ENCODE measurements at places on chromosomes 1 and 21.

DNA sequence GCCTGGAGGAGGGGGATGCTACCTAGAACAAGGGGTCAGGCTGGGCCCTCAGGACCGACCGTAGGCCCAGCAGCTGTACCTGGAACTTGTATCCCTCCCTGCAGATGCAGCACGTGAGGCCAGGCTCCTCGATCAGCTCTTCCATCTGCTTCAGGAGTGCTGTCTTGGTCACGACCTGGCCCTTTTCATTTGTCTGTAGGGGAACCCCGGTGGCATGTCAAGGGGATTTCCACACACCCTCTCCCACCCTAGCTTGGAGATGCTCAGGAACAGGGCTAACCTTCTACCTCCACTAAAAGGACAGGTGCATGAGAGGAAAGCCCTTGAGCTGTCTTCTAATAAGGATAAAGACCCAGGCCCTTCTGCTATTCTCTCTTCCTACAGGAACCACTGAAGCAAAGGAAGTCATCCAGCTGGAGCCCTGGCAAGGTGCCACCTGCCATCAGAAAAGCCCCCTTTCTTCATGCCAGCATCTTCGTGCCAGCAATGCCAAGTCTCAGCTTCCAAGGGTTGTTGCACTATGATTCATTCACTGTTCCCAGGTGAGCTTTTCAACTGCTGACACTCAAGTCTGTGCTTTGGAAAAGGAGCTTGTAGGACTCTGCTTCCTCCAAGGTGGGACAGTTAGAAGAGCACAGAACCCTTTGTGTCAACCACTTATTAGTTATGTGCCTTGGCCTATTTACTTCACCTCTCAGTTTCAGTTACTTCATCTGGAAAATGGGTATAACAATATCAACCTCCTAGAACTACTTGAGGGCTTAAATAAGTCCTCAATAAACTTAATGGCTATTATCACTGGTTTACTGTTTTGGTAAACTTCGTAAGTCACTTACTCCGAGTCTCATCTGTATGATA is 122.1 kb downstream of the UBR4 start:
- no peak for DNase-seq

DNA sequence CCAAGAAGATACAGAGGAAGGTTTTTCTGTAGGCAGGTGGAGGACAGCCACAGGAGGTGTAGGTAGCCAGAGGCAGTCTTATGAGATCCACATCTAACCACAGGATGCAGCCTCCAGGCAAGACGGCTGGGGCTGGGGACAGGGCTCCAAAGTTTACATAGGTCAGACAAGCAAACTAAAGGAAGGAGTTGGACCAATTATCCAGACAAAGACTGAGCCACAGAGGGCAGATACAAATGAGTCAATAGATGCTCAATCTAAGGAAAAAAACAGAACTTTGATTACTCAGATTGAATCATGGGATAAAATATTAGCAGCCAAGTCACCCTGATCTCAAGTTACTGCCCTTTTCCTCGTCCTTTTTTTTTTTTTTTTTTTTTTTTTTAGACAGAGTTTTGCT is 91.6 kb downstream of the RGS7 start:
- no peak for DNase-seq

DNA sequence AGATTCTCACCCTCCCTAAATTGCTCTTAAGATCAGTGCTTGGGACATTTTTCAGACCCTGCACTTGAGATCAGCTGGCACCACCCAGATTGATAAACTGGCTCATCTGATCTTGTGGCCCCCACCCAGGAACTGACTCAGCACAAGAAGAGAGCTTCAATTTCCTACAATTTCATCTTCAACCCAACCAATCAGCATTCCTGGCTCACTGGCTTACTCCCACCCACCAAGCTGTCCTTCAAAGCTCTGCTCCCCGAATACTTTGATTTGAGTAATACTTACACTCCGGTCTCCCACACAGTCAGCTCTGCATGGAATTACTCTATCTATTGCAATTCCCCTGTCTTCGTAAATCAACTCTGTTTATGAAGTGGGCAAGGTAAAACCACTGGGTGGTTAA is 461.9 kb upstream of the RGS18 start:
- DNase-seq, result no peak

GRCh38 chr1:109400035-109400655 is 2.4 kb upstream of the SORT1 start:
- DNase-seq, result no peak

DNA sequence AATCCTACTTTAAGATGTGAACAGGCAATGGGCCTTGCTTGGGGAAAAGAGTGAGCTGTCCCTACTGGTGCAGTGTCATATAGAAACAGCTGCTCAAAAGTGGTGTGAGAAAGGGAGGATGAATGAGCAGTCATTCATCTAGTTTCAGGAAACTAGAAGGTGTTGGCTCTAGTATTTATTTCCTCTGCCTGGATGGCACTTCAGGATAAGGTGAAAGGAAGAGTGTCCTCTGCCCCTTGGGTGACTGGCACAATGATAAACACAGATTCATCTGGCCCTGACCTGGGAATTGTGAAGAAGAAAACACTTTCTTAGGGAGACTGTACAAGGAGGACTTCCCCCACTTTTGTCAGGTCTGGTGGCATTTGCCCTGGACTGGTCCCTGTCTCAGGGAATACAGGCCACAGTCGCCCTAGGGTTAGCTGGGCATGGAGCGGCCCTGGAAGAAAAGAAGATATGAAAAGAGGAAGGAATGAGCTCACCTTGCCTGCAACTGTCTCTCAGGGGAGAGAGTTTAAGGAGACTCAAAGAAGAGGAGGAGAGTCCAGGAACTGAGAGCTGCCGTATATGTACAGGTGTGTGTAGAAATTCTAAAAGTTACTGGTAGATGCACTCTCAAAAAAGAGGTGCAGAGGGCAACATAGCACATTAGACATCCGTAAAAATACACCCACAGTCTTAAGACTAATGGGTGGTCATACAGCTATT is 13.8 kb upstream of the NMNAT2 start:
- DNase-seq, result no peak

- no peak for DNase-seq
Observed at GRCh38 chr1:156062189-156062588, 1.2 kb downstream of the RAB25 start.

- no peak for DNase-seq
Observed at GRCh38 chr1:91651661-91652071, 151.0 kb downstream of the CDC7 start.

GRCh38 chr1:86156566-86157455 is at the start of gene COL24A1:
COL24A1 (minus strand) TSS chr1:86156772; CDS start chr1:86156396, 376 bp downstream.
- no peak for DNase-seq

DNA sequence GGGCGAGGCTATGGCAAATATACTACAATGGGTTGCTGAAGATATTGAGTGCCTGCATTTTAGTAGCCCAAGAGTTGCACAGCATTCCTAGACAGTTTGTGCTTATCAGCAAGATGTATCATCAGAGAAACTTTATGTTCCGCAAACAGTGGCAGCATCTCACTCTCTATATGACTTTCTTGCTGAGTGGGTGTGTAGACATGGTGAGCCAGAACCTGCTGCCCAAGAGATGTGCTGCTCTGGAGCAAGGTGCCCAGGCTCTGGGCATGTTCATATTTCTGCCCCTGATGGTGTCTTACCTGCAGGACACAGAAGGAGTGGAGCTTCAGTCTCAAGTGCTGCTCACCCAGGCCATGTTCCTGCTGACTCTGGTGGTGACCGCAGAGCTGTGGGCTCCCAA is 8.2 kb upstream of the RGSL1 start:
- no peak for DNase-seq

DNA sequence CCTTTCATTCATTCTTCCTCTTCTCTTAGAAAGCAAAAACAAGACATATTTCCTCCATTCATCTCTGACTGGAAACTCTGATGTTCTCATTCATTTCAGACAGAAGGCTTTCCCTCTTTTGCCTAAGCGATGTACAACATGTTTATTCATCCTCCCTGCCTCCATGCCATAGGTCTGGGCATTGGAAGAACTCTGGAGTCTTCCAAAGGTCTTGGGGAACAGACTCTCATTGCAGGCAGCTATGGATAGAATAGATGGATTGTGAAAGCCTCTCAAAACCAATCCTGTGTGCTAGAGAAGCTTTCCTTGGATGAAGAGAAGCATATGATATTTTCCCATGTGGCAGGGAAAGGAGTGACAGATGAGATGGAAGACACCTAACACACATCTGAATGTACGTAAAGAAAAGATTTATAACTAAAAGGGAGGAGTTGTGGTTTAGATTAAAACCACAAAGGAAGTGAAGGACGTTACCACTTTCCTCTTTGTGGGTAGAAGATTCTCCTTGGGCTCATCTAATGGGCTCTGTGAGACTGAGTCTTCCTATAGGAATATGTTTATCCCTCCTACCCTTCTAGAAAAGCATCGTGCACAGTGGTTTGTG is 38.7 kb downstream of the BCL9 start:
- no peak for DNase-seq

GRCh38 chr1:233005156-233005555 is 54.7 kb downstream of the NTPCR start:
- no peak for DNase-seq

DNA sequence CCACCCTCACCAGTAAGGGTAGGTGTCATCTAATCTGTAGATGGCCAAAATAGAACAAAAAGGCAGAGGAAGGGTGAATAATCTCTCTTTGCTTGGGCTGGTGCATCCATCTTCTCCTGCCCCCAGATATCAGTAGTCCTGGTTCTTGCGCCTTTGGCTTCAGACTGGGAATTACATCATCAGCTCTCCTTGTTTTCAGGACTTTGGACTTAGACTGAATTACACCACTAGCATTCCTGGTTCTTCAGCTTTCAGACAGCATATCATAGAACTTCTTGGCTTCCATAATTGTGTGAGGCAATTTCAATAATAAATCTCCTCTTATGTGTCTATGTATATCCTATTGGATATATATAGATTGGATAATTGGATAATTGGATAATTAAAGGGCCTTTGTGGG is 403.0 kb upstream of the USP24 start:
- no peak for DNase-seq

DNA sequence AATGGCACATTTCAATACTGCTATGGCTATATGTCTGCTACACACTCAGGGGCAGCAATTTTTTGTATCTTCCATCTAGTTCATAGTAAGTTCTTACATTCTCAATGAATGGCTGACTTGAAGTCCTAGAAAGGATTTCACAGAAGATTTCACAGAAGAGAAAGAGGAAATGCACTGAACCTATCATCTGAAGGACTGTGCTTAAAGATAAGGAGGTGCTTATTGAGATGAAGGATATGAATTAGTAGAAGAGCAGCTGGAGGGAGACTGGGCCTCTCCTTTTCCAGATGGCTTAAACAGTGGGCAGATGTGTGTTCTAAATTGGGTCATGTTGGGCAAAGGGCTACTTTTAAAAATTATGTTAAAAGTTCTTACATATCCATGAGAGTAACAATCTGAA is 14.6 kb downstream of the ADAR start:
- DNase-seq, result no peak

DNA sequence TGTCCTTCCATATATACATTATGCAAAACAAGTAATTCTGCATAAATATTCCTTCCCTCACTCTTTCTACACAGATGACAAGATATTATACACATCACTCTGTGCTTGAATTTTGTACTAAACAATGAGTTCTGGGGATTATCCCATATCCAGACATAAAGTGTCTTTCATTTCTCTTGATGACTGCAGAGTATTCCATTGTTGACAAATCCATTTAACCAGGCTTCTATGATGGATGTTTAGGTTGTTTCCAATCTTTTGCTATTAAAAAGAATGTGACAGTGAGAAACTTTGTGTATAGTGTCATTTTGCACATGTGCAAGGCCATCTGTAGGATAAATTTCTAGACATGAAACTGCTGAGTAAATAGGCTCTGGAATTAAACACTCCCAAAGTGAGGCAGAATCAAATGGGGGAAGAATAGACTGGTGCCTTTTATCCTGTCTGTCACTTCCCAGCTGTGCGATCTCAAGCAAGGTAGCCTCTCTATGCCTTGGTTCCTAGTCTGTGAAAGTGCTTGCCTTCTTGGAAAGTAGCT is 29.9 kb upstream of the ATP2B4 start:
- DNase-seq, result no peak

- DNase-seq, result peak; percentile 68
Observed at GRCh38 chr1:52552236-52552504, 722 bp downstream of the TUT4 start.

DNA sequence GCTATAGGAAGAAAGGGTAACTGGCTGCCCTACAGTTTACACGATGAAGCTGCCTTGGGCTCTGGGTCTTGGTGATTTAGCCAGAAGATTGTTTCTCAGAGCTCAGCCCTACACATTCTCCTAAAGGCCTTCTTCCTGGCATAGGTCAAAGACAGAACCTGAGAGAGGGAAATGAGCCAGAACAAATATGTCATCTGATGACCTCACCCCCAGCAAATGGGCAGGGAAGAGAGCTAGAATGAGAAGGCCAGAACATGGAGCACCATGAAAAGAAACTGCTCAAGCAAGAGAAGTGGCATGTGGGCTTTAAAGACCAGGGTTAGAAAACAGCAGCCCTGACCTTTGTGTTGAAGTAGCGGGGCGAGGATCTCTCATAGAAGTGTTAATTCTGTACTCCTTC is 5.5 kb upstream of the ILDR2 start:
- DNase-seq, result no peak

GRCh38 chr1:54364995-54365394 is 41.2 kb downstream of the SSBP3 start:
- no peak for DNase-seq

- DNase-seq, result no peak
Observed at GRCh38 chr1:172893146-172893841, 157.4 kb downstream of the TNFSF18 start.

DNA sequence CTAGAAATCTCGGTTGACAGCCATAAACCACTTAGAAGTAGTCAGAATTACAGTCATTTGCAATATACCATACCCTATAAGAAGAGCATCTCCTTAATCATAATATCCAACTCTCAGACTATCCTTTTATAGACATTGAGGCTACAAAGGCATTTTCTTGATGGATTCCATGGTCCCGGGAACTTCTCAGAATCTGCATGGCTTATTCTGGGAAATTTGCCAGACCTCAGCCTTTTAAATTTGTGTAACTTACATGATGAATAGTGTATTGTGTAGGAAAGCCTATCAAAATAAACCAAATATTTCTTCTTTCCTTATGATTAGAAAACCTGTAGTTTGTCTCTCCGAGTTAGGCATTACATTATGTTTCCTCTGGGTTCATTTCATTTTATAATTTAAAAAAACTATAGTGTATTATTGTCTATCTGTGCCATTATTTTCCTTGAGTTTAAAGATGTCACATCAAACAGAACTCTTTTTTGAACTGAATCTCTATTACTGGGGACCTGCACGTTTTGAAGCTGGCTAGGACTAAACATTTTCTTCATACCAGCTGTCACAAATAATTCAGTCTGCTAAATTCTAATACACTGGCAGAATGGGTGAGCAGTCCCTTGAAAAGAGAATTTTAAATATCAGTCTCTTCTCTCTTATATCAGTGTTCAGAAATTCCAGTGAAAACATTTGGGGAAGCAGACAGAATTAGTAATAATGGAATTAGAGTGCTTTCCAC is 102.9 kb downstream of the GABPA start:
- no peak for DNase-seq

All from CD4-positive, alpha-beta T cell treated with Interleukin-2 at 100 ng/mL for 4 hours (primary cell).